Neural progenitor cell (in vitro differentiated cells): ENCODE measurements at places on chromosomes 4 and X.
A peak's percentile ranks its signal among the peaks of the same experiment; 100 is the strongest.

DNA sequence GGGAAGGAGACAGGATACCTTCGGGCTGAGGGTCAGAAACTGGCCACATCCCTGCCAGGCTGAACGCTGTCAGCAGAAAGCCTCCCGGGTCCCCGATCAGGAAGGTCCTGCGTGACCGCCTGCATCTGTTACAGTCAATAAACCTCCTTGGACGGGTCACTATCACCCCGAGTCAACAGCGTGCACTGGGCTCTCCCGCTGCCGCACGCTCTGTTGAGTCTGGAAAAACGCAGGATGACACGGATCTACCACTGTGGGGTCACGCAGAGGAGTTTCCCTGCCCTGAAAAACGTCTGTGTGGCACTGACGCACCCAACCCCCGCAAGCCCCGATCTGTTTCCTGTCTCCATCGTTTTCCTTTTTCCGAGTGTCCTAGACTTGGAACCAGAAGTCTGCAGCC is 12.1 kb downstream of the PPP2R3B start:
- DNase-seq = no peak

GRCh38 chrX:12767856-12768255 is 23.4 kb upstream of the PRPS2 start:
- DNase-seq = no peak

GRCh38 chr4:113289766-113290165 is 240.3 kb downstream of the ANK2 start:
- DNase-seq = no peak

- DNase-seq = no peak
Observed at GRCh38 chr4:126899331-126899801, 733.4 kb upstream of the INTU start.

DNA sequence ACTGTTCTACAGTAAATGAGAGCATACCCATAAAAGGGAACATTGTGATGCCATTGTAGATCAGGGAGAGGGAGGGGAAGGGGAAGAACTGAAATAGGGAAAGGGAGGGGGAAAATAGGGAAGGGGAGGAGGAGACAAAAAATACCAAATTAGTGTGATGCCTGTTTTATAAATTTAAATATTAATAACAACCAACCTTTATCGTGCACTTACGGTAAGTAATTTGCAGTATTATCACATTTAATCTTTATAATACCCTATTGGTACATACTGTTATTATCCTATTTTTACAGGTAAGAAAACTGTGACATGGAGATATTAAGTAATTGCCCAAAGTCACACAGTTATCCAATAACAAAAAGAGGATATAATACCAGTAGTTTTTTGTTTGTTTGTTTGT is 41.5 kb upstream of the DDX53 start:
- DNase-seq = no peak

DNA sequence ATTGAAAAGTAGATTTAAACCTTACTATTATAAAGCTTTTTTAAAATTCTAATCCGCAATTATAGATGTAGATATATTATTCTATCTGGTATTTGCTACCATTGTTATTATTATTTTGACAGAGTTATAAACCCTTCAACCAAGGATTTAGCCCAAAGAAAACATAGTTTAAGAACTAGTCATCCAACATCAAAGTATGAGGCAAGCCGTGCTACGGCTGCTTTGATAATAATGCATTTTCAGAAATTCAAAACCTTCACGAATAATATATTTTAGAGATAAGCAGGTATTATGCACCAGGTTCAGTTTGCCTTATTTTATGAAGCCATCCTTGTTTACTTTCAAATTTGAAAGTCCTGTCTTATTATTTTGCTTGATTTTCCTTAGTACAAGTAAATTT is 1501.7 kb downstream of the RAPGEF2 start:
- DNase-seq = no peak

DNA sequence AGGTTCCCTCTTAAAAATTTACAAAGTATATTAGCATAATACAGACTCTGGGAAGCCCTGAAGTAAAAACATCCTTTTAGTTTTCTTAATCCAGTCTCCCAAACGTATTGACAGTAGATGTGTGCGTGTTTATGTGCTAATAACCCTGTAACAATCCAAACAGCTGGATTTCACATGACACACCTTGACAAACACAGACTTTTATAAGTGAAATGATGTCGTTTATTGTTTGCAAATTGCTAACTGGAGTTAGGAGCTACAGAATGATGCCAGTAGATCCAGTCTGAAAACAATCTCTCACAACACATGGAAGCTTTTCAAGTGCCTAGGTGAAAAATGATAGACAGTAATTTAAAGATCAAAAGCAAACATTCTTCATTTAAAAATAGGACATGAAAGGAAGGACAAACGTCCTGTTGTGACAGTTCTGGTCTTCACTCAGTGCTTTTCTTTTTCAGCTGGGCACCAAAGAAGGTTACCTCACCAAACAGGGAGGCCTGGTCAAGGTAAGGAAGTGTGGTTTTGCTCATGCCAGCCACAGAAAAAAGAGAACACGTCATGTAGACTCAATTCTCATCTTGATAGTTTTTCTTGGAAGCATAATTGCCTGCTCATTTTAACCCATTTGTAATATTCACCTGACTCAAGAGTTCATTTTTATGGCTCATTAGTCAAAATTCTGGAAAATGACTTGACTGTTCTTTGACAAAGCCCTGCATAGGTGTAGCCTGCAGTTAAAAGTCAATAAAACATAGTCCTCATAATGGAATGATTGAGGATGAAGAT is 32.9 kb downstream of the LAMTOR3 start:
- no peak for DNase-seq

GRCh38 chrX:132718431-132718958 is 229.7 kb upstream of the MBNL3 start:
- DNase-seq = no peak

DNA sequence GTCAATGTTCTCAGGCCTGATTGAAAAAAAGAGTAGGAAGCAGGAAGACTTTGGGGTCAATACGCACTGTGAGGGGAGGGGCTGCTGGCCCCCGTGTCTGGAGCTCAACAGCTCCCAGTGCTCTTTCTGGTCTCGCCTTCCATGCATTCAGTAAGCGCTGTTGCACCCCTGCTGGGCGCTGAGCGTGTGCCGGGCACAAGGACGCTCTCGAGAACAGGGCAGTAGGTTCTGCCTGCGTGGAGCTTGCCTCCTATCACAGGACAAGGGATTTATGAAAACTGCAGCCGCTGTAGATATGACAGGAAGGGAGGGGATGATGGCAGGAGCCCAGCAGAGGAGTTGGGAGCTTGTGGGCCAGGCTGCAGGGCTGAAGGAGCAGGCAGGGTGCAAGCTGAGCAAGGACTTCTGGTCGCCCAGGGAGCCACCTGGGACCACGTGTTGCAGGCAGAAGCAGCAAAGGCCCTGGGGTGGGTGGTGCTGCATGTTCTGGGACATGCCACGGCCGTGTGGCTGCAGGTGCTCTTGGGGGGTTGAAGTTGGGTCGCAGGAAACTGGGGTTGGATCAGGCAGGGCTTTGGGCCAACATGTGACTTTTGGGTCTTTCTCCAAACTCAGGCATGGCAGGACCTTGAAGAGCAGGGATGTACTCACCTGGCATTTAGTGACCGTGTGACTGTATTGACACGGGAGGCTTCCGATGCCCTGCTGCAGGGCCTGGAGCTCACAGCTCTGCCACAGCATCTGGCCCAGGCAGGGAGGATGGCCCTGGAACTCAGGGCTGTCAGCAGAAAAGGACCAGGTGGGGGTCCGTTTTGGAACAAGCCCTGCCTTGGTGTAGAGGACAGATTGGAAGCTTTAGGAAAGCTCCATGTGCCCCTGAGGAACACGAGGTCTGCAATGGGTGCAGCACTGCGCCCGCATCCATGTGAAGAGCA is 97.9 kb downstream of the CPZ start:
- DNase-seq = no peak

GRCh38 chrX:150086371-150086770 is 148.1 kb upstream of the EOLA2 start:
- DNase-seq = no peak

GRCh38 chrX:87515836-87516235 is 1.8 kb upstream of the KLHL4 start:
- no peak for DNase-seq

GRCh38 chr4:112881842-112882241 is 167.6 kb upstream of the ANK2 start:
- DNase-seq = peak; percentile 75

- DNase-seq = no peak
Observed at GRCh38 chr4:111214371-111214770, 591.5 kb upstream of the PITX2 start.

- no peak for DNase-seq
Observed at GRCh38 chr4:10011885-10012284, 9.4 kb downstream of the SLC2A9 start.

- no peak for DNase-seq
Observed at GRCh38 chr4:176845636-176846035, 52.9 kb upstream of the VEGFC start.

DNA sequence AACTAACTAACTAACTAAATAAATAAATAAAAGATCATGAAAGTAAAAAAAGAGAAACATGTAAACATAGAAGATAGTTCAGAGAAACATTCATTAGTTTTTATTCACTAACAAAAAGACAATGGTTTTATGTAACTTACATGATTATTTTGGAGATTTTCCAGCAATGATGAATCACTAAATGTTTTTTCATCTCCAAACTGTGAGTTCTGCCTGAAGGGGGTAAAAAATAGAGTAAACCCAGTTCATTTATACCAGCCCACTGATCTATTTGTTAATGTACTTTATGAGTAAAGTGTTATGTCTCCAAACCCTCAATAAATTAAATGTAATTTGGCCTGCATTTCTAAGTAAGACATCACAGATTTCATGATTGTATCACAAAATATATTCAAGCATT is 101.1 kb downstream of the ATP8A1 start:
- DNase-seq = no peak

GRCh38 chrX:65671286-65671685 is 3.8 kb downstream of the MSN start:
- no peak for DNase-seq

GRCh38 chr4:14877246-14878225 is 124.7 kb upstream of the CPEB2 start:
- no peak for DNase-seq

- no peak for DNase-seq
Observed at GRCh38 chr4:68569466-68570121, 6.5 kb downstream of the UGT2B17 start.

DNA sequence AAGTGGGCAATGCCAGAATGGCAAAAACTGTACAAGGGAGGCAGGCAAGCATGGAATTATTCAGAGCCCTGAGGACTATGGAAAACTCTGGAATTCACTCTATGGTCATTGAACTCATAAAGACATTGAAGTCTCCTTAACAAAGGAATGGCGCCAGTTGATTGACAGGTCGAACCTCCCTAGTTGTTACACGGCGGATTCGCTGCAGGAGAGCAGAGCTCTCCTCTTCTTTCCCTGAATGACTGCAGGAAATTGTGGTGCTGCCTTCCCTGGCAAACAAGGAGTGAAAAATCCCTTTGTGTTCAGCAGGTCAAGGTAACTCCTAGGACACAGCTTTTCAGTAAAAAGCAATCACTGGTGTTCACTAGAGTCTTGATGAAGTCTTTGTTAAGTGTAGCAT is 732.8 kb upstream of the FRG1 start:
- DNase-seq = peak; percentile 30

- DNase-seq = no peak
Observed at GRCh38 chr4:2289311-2289954, 27.5 kb upstream of the MXD4 start.

GRCh38 chr4:152957437-152958171 is 21.5 kb downstream of the FHDC1 start:
- DNase-seq = no peak

DNA sequence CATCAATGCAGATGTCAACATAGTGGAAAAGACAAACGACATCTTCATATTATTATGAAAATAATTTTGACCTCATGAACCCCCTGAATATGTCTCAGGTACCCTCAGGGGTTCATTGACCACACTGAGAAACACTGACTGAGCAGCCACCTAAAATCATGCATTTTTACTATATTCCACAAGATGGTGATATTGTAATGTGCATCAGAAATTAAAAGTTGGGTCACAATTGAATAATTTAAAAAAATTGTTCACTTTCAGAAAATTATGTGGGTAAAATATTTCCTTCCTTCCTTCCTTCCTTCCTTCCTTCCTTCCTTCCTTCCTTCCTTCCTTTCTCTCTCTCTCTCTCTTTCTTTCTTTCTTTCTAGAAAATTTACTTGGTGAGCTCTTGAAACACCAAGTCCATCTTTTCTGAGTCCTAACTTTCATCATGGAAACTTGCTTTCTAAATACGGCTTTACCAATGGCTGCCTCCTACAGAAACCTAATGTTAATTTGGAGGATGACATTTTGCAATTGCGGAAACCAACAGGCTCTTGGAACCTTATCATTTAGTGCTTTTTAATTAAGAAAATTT is 103.6 kb downstream of the RTL3 start:
- DNase-seq = no peak

DNA sequence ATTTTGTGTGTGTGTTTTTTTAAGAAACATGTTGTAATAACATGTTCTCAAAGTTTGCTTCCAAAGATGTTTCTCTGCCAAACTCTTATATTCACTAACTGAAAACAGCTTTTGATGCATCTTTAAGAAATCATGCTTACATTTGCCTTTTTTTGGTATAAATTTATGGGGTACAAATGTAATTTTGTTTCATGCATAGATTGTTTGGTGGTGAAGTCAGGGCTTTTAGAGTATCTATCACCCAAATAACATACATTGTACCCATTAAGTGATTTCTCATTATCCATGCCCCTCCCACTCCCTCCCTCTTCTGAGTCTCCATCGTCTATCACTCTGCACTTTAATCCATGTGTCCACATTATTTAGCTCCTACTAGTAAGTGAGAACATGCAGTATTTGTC is 30.8 kb downstream of the SPINK2 start:
- no peak for DNase-seq
